GM23248 (cell line): ENCODE measurements at places on chromosomes 3 and 15.

GRCh38 chr3:23288715-23289114, 85.6 kb downstream of the UBE2E2 start:
- DNase-seq = no peak

GRCh38 chr15:45225506-45226273, 26.3 kb upstream of the SLC28A2 start:
- no peak for DNase-seq

DNA sequence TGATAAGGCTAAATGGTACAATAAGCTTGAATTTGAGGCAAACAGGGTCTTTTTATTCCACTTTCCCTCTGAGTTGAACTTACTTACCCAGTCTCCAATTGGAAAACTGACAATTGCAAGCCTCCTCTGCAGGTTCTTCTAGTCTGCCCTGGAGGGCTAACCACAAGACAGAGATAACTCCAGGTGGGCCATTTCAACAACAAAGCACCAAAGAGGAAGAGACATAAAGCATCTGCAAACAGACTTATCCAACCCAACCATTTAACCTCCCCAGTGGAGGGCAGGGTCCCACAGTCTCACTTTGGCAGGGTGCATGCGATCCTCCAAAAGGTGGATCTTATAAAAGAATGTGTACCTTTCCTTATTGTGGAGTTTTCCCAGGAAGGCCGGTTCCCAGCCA, 525.8 kb downstream of the DIPK2A start:
- DNase-seq = no peak

GRCh38 chr3:182568261-182568660, 225.0 kb upstream of the ATP11B start:
- no peak for DNase-seq

DNA sequence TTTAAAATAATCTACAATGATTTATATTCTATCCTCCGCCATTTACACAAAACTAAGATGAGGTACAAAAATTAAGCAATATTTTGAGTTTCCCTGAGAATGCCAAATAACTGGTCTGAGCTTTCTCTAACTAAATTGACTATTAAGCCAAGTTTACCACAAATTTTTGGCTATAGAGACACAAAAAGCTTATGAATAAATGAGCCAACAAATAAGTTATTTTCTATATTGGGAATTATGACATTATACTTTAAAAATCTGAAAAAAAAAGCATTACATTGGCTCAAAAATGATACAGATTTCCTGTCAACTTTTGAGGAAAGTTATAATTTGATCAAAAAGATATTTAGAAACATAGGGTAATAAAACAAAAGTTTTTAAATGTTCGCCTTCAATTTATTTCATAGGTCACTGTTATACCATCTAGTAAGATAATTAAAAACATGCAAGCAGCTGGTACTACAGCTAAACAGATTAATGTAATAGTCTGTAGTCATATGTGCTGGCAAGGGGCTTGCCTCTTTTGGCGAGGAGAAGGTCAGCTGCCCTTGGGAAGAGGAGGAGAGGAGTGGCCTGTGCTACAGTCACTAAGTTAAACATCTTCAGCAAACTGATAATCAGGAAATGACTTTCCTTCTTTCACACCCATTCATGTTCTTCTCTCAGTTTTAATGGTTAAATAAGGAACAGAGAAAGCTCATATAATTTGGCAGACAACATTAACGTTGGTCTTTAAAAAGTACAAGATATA, 318.5 kb downstream of the TBC1D5 start:
- DNase-seq = peak; percentile 55

- DNase-seq = no peak
Measured at GRCh38 chr3:11523572-11524101, 120.1 kb downstream of the VGLL4 start.

GRCh38 chr15:58069008-58069407, 3.5 kb upstream of the ALDH1A2 start:
- DNase-seq = no peak

GRCh38 chr15:44289259-44289790, 806 bp downstream of the GOLM2 start:
- DNase-seq = peak; percentile 58

DNA sequence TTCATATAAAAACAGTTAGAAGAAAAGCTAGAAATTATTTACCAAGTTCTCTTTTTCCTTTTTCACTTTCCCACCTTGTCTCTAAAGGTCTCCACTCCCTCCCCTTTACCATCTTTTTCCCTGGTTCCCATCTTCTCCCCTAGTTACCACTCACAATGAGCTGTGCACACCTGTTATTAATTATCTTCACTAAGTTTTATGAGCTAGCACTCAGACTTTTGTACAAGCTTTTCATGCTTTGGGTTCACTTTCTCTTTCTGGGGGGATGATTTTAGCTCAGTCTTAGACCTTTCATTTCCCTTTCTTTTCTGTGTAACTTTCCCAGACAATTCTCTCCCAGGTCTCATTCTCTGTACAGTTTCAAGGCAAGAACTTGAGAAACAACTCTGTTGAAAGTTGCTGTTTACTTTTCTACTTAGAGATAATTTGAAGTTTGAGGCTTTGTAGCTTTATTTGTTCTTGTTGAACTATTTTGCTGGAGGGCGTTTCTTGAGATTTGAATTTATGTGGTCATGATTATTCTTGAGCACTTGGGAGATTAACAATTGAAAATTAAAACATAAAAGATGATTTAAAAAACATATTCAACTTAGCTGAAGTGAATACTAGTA, 24.0 kb upstream of the AADAC start:
- DNase-seq = peak; percentile 35

GRCh38 chr3:42582474-42583070, 805 bp upstream of the SEC22C start:
- no peak for DNase-seq

GRCh38 chr15:35281515-35281914, 196.4 kb upstream of the NANOGP8 start:
- DNase-seq = peak; percentile 76

GRCh38 chr3:192577271-192577670, 150.1 kb downstream of the FGF12 start:
- no peak for DNase-seq

- no peak for DNase-seq
Measured at GRCh38 chr3:167750272-167750971, 14.9 kb downstream of the SERPINI1 start.

GRCh38 chr3:131738095-131738494, 235.3 kb upstream of the MRPL3 start:
- peak; percentile 40 for DNase-seq

- DNase-seq = peak; percentile 47
Measured at GRCh38 chr3:117322866-117323265, 613.3 kb downstream of the TUSC7 start.
